AML-193 (cell line): ENCODE measurements at places on chromosomes 1 and 21.

- DNase-seq, result peak; percentile 87
Measured at GRCh38 chr1:162327788-162328165, 48.9 kb downstream of the SPATA46 start.

DNA sequence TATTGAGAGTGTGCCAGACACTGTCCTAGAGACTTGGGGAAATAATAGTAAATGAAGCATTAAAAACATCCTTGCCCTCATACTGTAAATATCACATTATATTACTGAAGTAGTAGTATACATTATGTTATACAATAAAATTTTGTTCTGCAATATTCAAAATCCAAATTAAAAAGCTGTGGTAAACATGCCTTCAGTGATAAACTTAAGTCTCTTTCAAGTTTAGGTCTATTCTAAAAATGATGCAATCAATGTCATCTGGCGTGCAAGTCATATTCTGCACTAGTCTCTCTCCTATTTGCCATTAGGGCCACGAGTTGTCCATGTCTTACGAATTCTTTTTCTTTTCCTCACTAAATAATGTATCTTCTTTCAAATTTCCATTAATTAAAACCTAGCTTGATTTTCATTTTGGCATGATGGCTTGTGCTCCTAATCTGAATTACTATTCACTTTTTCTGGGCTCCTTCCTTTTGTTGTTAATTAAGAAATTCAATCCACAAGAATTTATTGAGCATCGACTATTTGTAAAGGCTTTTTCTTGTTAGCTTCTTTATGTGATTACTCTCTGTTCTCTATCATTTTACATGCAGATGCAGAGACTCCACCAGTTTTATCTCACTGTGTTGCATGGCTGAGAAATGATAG lies 130.7 kb downstream of the COQ8A start:
- DNase-seq, result no peak

DNA sequence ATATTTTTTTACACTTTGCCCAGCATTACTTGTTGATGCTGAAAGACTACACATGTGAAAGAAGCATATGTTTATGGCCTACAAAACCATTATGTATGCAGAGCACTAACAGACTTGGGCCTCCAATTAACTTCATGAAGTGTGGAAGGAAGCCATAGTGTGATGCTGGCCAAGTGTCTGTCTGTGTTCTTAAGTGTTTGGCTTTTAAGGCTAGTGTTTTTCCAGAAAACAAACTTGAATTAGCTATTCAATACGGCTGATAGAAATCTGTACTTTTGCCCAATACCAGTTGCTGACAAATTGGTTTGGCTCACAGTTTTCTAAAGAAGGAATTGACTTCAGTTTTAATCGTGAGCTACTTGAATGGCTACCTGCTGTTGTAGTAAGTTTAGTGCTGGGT lies 136.1 kb downstream of the ADGRL2 start:
- DNase-seq, result no peak

GRCh38 chr1:20732071-20732587 lies 374 bp downstream of the SH2D5 start:
- DNase-seq, result no peak

DNA sequence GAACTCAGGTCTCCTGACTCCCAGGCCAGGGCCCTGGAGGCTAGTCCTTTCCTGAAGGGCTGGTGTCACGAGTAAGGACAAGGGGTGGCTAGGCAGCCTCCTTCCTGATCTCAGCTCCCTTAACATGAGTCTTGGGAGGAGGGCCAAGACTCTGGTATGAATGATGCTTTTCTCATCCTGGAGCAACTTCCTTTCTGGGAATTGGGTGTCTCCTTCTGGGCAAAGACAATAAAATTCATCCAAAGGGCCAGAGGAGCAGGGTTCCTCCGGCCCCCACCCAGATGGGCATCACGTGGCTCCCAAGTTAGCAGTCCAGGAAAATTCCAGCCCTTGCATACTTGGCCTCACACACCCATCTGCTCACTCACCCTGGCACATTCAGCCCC lies at the start of gene FAM167B:
TSS of gene FAM167B (plus strand) at position 335 of the 386 bp plus-strand sequence. CDS start 200 bp downstream, outside the sequence.
- no peak for DNase-seq

DNA sequence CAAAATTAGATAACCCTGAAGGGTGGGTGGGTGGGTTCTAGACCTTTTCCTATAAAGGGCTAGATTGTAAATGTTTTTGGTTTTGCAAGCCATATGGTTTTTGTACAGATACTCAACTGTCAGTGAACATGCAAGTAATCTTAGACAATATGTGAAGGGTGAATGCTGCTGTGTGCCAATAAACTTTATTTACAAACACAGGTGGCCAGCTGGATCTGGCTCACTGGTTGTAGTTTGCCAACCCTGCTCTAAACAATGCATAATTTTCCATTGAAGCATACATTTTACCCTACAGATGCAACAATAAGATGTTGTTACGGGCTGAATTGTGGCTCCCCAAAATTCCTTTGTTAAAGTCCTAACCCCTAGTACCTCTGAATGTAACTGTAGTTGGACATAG lies 18.6 kb upstream of the TARBP1 start:
- no peak for DNase-seq

GRCh38 chr1:103111926-103112325 lies 3.6 kb upstream of the COL11A1 start:
- no peak for DNase-seq

DNA sequence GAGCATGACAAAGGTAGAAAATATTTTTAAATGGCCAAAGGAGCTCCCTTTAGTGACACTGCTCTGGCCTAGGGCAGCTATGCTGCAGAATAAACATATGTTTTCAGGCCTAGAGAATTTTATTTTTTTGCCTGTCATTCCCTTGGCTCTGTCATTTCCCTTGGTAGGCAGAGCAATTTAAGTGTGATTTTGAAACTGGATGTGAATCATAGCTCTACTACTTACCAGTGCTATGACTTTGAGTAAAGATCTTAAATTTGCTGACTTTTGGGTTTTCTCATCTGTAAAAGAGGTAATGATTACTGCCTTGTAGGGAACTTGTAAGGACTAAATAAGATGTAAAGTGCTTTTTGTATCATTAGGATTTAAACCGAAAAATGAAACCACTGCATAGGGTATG lies 189.0 kb upstream of the ZRANB2 start:
- no peak for DNase-seq

GRCh38 chr1:4963251-4963650 lies 308.8 kb downstream of the AJAP1 start:
- DNase-seq, result no peak

- DNase-seq, result no peak
Measured at GRCh38 chr1:86421601-86422280, 2.2 kb upstream of the CLCA2 start.
